ENCODE measurements at places on chromosomes 4 and X.

- no peak for DNase-seq
Observed at GRCh38 chrX:462853-463252, 76.1 kb upstream of the PPP2R3B start.

DNA sequence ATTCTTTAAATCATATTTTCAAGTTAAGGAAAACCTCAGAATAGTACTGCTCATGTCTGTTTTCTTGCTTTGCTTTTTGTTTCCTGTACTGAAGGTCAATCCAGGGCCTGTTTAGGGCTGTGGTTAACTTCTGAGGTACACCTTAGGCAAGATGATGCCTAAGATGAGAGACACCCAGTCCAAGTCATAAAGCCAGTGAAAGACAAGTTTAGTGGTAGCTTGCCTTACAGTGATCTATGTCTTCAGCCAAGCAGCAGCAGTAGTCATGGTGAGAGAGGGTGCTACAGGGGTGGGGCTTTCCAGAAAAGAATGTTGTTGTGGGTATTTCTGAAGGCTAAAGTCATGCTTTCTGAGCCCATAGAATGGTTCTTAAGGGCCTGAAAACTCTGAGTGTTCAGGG lies 173.7 kb downstream of the VSIG4 start:
- no peak for DNase-seq

- DNase-seq, result no peak
Observed at GRCh38 chr4:15042529-15043167, 40.4 kb downstream of the CPEB2 start.

DNA sequence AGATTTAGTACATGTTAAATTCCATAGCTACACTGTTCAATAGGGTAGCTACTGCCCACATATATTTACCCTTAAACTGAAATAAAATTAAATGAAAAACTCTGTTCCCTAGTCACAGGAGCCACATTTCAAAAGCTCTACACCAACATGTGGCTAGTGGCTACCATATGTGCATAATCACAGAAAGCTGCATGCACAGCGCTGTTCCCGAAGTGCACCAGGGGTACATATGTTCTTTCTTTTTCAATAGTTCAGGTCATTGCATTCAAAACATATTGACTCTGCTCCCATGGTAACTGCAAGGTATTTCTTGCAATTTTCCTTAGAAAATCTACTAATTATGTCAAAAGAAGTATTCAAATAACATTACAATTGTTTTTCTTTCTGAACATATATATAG lies 591.2 kb downstream of the PDHA2 start:
- no peak for DNase-seq

GRCh38 chrX:101028562-101028961 lies 23.3 kb downstream of the TRMT2B start:
- DNase-seq, result no peak

DNA sequence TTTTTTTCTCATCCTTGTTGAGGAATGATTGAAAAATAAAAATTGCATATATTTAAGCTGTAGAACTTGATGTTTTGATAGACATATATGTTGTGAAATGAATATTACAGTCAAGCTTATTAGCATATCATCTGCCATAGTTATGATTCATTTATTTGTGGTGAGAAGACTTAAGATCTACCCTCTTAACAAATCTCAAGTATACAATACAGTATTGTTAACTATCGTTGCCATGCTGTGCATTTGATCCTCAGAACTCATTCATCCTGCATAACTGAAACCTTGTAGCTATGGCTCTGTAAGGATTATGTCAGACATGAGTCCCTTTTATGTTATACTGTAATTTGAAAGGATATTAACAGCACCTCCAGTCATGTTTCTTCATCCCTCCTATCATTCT lies 2045.3 kb downstream of the ARAP2 start:
- no peak for DNase-seq

- DNase-seq, result no peak
Observed at GRCh38 chrX:21655901-21656586, 2.1 kb downstream of the KLHL34 start.

Data from HFF-Myc (cell line).